Calu3 (cell line): ENCODE measurements at places on chromosomes 11 and 22. TPM values are rescaled to one million over a fixed set of nuclear protein-coding genes. Genes with fewer than 3 reads are reported as not detected.

DNA sequence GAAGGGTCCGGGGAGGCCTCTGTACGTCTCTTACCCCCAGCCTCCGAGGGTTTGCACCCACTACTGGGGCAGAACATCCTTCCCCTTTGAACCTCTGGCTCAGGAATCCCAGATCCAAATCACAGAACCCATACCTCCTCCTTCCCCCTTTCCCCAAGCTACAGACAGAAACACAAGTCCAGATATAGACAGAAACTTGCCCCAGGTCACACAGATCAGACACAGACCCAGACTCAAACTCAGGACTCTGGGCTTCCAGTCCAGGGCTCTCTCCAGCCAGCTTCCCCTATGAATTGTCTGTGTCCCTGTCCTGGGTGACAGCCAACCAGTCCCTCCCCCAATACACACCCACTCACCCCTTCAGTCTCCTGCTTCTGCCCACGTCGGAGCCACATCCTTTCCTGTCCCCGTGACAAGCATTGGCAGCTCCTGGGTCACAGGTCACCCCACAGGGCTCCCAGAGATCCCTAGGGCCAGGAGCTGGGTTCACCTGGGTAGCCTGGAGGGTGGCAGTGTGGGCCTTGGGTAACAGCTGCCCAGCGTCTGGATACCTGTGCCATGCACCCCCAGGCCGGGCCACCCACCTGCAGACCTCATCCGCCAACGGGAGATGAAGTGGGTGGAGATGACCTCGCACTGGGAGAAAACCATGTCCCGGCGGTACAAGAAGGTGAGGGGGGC lies 772 bp downstream of the TBC1D10C start:
- peaks cover 20% of the 10 kb centered on the region for H3K36me3 ChIP-seq
- H3K27ac ChIP-seq = no peak overlapping the region
- no peaks in the 10 kb centered on the region for H3K4me1 ChIP-seq
- no peak for DNase-seq

DNA sequence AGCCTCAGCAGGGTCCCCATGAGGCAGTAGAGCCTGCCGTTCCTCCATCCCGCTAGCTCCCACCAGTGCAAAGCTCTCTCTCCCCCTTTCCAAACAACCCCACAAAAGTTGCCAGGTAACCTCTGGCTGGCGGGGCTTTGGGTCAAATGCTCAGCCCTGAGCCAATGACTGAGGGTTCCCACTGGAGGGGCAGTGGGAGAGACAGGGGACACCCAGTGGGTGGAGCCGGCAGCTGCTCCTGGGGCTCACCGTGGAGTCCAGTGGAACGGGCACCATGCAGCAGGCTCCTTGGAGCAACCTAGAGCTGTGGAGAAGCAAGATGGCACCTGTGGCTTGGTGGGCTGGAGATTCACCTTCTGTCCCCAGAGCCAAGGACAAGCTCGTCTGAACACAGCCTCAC lies 25.0 kb upstream of the PPARA start:
- H3K27ac ChIP-seq = no peak overlapping the region
- no peak overlapping the region for H3K4me3 ChIP-seq
- H3K4me1 ChIP-seq = peaks cover 8% of the 10 kb centered on the region

- no peaks in the 10 kb centered on the region for H3K4me1 ChIP-seq
- no peak overlapping the region for H3K27ac ChIP-seq
- no peak for DNase-seq
Observed at GRCh38 chr11:115912484-115912945, 408.3 kb upstream of the CADM1 start.

DNA sequence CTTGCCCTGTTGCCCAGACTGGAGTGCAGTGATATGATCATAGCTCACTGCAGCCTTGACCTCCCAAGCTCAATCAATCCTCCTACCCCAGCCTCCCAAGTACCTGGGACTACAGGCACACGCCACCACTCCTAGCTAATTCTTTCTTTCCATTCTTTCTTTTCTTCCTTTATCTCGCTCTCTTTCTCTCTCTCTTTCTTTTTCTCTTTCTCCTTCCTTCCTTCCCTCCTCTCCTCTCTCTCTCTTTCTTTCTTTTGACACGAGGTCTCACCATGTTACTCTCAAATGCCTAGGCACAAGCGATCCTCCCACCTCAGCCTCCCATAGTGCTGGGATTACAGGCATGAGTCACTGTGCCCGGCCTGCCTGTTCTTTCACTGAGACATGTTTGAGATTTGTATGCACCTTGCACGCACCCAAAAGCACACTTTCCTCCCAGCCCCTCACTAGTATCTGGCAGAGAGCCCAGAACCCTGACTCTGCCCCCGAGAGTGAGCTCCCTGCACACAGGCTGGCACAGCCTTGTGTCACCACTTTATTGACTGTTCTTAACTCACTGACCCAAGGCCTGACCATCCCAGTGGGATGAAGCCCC lies 56.8 kb downstream of the CD6 start:
- DNase-seq = peak; percentile 48
- H3K4me3 ChIP-seq = no peak overlapping the region
- no peaks in the 10 kb centered on the region for H3K36me3 ChIP-seq
- peaks cover 9% of the 10 kb centered on the region for H3K4me1 ChIP-seq
- H3K27ac ChIP-seq = no peak overlapping the region

GRCh38 chr11:125173556-125173955 lies 9.0 kb downstream of the PKNOX2 start:
- peaks cover 97% of the 10 kb centered on the region for H3K27me3 ChIP-seq
- no peaks in the 10 kb centered on the region for H3K36me3 ChIP-seq
- H3K4me1 ChIP-seq = no peaks in the 10 kb centered on the region

GRCh38 chr22:31292236-31292989 lies at the start of gene PIK3IP1:
PIK3IP1 (minus strand) TSS chr22:31292488; CDS start chr22:31292344, 144 bp downstream.
- no peaks in the 10 kb centered on the region for H3K27me3 ChIP-seq
- DNase-seq = peak; percentile 86
- peak within 1 kb of the TSS; percentile 55 for H3K27ac ChIP-seq

DNA sequence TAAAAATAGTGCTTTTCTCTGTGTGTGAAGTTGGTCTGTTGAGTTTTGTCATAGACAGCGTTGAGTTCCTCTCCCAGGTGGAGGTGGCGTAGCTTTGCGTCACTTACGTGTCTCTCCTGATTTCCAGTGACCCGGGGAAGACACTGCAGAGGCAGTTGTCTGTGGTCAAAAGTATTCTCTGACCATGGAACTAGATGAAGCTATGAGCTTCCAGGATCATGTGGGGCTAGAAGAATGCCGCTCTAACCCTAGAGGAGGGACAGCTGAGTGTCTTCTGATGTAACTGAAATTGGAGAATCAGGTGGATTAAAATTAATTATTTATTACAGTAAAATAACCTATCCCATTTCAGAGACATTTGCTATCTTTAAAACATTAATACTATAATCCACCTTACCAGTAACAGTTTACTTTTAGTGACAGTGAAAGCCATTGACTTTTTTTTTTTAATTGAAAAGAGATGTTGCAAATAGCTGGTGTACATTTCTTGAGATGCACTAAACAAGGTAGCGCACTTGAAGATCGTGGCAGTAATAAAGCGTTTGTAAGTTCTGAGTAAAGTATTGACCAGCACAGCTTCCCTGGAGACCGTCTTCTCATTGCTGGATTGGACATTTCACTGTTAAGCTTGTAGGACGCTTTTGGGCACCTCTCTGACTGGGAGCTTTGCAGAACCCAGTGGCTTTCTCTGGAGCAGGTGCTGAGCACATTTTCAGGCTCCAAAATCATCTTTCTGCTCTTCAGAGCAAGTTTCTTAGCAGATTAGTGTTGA lies 9.7 kb downstream of the CAT start:
- no peaks in the 10 kb centered on the region for H3K4me1 ChIP-seq
- H3K36me3 ChIP-seq = peaks cover 5% of the 10 kb centered on the region
- no peak overlapping the region for H3K27ac ChIP-seq
- H3K27me3 ChIP-seq = no peaks in the 10 kb centered on the region

The BUD13 gene
- total RNA-seq = 10.4 and 10.9 TPM in 2 replicates
